ENCODE measurements at places on chromosomes 4 and X.

DNA sequence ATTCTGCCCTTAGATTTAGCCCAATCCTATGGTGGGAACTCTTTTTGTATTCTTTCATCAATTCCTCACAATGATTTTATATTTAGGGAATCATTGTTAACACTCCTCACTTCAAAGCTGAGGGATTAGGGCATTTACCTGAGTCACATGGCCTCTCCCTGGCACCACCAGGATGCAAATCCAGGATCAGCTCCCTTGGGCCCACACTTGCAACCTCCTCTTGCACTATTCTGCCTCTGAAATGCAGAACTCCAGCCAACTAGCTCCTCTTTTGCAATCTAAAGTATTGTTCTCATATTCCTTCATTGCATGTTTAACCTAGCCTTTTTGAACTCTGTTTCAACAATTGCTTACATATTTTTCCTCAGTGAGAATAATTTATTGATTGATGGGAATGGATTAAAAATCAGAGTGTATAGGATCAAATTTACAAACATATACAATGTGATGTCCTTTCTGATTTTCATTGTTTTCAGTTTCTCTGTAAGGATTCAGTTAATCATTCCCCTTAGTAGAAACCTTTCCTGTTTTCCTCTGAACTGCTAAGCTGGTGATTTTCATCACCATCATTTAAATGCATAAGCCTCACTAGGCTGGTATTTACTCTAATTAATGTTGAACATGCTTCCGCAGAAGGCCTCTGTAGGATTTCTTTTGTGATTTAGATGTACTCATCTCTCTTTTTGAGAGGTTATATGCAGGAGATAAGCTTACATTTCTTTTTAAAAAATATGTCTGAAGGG lies 3.3 kb upstream of the RELL1 start:
- no peak for DNase-seq

- DNase-seq, result peak; percentile 91
Observed at GRCh38 chrX:151970661-151971060, 3.8 kb downstream of the GABRE start.

DNA sequence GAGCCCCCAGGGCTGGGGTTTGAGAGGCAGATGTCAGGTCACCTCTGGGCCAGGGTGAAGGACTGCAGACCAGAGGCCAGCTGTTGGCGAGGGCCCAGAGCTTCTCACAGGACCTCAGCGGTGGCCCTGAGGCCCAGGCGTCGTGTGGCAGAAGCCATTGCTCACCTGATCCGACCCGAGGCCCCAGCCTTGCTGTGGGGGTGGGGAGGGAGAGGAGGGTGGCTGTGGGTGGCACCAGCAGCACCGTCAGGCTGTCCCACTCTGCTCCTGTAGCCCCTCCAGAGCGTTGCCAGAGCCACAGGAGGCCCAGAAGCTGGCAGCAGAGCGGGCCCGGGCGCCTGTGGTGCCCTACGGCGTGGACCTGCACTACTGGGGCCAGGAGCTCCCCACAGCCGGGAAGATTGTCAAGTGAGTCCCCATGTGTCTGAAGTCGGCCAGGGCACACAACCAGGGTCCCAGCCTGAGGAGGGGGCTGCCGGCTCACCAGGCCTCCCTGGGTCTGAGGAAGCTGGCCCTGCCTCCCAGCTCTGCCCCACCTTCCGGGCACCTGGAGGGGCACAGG lies 28.8 kb downstream of the UVSSA start:
- no peak for DNase-seq

- no peak for DNase-seq
Observed at GRCh38 chrX:21295246-21295820, 78.9 kb upstream of the CNKSR2 start.

DNA sequence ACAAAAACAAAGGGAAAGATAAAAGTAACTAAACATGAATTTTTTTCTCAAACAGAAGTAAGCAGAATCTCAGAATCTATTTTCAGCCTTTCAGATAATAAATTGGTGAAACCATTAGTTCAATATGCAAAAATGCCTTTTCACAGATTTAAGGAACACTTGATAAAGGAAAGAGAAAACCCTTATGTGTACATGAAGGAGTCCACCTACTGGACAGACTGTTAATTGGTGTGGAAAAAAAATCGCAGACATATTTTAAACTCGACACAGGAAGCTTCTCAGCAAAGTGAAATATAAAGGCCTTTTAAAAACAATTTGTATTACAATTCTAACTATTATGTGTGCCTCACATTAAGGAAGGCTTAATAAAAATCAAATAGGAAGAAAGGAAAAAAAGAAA lies 22.3 kb downstream of the COX7B2 start:
- DNase-seq, result peak; percentile 22

DNA sequence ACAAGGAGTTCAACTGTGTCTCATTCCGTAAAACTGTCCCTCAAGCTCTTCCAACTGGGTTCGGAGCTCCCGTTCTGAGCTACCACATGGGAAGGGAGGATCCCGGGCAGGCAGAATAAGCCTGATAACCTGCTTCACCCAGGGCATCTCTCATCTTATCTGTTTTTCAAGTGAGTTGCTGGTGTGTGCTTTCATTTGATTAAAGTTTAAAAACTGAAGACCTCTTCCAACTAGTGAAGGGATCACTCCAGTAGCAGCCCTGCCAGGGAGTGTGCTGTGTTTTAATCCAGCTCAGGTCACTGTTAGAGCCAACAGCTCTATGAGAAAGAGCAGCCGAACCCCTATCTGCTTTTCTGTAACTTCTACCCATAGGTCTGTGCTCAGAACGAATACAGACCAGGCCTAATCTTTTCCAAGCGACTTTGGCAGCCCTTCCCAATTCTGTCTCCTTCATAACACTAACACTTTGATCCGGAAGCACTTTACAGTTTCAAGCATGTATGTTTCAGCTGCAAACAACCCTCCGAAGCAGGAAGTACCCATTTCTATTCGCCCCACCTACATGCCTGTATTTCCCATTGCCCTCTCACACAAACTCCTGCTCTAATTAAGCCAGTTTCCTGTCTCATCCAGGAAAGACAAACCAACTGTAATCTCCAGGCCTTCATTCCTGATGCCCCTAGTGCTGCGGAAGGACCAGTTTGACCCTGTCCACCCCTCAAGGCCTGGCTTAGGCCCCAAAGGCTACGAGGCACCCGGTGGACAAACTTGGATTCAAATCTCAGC lies 60.9 kb downstream of the IRF2 start:
- no peak for DNase-seq

DNA sequence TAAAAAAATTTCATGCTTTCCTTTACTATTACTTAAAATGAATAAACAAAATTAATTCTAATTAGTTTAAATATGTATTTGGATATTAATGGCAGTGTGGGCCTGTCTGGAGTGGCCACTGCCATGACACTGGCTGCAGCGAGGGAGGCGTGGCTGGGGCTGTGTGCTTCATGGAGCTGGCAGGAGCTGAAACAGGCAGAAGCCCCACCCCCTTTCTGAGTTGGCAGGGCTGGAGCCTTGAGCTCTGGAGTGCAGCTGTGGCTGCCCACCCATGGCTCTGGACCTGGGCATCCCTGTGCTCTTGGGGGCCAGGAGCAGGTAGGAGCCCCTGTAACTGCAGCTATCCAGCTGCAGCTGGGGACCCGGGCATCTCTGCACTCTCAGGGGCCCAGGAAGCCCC lies 8.2 kb upstream of the HSD17B11 start:
- no peak for DNase-seq

- peak; percentile 78 for DNase-seq
Observed at GRCh38 chrX:110699109-110699508, 96.5 kb downstream of the CHRDL1 start.

DNA sequence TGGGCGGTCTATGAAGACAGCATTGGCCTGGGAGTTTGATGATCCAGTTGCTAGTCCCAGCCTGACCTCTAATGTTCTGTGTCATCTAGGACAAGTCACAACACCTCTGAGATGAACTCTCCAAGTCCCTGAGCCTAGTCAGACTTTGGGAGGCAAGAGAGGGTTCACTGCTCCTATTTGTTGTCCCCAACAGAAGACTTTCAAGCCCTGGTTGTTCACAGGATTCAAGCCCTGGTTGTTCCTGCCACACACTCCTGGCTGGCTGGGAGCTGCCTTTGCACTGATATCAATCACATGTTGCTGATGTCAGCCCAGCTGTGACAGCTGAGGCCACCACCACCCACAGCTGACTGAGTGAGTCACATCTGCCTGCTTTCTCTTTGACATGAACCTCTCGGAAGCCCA lies 253.2 kb upstream of the RASGEF1B start:
- peak; percentile 26 for DNase-seq

- DNase-seq, result peak; percentile 48
Observed at GRCh38 chr4:16461362-16461761, 235.1 kb upstream of the TAPT1 start.

DNA sequence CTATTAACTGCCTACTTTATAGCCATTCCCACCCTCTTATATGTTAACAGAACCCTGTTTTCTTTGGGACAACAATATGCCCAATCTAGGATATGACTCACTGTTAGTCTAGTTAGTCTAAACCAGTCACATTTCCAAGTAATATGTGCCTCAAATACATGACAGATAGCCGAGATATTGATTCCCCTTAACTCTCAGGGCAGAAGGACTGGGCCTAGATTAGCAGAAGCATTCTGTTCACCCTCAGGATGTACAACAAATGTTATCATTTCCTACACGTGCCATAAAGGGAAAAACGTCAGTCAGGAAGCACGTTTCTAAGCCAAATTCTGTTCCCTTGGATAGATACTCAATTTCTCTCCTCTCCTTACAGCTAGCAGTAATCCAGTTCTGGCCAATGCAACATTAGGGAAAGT lies 114.1 kb downstream of the SLC10A7 start:
- peak; percentile 49 for DNase-seq

GRCh38 chr4:38455092-38455862 lies 208.7 kb upstream of the KLF3 start:
- no peak for DNase-seq

DNA sequence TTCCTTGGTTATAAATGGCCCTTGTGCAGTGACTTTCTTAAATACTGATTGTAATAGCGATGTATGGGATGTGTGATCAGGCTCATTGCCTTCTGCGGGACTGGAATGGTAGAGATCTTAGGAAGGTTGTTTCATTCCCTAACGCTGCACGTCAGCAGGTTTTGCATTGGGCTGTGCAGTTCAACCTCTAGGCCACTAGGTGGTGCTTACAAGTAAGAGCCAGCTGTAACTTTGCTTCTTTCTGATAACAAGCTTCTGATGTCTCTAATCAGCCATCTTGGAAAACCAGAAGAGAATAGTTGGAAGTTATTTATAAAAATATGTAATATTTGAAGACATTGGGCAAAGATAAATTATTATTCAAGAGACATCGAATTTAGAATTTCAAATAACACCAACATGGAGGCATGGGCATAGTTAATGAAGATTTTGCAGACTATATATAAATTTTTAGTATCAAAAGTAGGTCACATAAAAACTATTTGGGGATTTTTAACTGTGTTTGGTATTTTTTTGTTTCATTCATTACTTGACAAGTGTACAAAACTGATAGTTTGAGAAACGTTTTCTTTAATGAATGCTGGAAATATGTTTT lies 339.7 kb upstream of the PCDH7 start:
- peak; percentile 68 for DNase-seq

DNA sequence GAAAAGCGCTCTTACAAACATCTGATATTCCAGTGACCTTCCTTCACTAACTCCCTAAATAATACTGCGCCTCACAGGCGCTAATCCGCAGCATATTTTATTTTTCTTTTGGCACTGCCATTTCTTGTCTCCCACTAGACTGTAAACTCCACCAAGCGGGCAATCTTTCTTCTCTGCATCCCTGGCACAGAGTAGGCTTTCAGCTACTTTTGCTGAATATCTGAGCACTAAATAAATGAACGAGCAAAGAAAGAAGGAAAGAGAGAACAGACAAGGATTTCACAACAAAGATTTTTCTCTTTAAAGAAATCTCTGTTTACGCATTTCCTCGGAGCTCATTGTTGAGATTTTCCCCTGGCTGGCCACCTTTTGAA lies 12.7 kb downstream of the NKX3-2 start:
- DNase-seq, result no peak

- peak; percentile 26 for DNase-seq
Observed at GRCh38 chr4:168769416-168769815, 240.6 kb downstream of the CBR4 start.

DNA sequence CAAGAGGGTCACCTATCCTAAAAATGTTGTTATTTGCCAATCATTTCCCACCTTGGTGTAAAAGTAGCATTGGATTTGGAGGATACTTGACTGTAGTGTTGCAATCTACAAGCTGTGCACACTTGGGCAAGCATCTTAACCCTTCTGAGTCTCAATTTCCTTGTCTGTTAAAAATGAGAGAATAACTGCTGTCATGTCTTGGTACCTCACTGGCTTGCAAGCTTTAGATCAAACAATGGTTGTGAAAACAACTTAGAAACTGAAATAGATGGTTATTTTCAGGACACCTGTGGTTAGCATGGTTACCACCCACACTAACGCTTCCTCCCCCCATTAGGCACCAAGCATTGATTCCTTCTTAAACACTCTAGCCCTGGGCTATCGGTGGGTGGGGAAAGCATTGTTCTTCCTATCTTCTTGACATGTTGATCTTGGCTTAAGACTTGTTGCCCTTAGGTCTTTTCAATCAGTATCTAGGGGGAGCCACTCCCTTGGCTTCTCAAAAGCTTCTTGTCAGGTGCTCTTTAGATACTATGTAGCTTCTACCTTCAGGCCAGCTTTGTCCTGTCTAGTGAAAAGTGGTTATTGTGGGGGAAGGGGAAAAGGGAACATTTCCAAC lies 10.6 kb upstream of the AMOT start:
- no peak for DNase-seq

GRCh38 chr4:111689214-111689613 lies 456.0 kb upstream of the FAM241A start:
- DNase-seq, result peak; percentile 66

DNA sequence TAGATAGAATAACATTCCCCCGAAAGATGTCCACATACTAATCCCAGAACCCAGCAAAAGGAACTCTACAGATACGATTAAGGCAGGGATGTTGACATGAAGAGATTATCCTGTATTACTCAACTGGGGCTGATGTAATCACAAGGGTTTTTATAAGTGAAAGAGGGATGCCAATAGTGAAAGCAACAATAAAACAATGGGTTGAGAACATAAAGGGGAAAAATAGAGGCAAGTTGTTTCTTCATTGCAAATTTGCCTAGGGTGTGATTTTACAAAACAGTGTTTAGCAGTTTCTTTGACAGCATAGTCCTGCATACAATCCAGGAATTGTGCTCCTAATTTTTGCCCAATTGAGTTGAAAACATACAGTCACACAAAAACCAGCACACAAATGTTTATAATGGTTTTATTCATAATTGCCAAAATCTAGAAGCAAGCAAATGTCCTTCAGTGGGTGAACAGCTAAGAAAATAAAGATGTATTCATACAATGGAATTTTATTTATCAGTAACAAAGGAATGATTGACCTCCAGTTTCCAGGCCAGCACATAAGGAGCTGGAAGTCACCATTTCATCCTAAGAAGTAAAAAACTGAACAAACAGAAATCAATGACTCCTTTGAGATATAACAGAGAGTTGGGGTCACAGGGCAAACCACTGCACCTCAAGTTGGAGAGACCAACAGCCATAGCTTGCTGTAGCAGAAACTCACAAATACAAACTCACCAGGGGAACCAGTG lies 107.2 kb downstream of the CENPC start:
- DNase-seq, result peak; percentile 30

All from HT1080 (cell line).